GM12878 (cell line): ENCODE measurements at places on chromosomes 2 and 18. TPM values are rescaled to one million over a fixed set of nuclear protein-coding genes. Genes with fewer than 3 reads are reported as not detected.

GRCh38 chr2:1990724-1991123 lies 246.4 kb upstream of the PXDN start:
- H3K4me3 ChIP-seq = no peak overlapping the region
- H3K36me3 ChIP-seq = no peaks in the 10 kb centered on the region
- DNase-seq = no peak
- no peak overlapping the region for H3K27ac ChIP-seq
- no peaks in the 10 kb centered on the region for H3K4me1 ChIP-seq
- no peaks in the 10 kb centered on the region for H3K27me3 ChIP-seq

GRCh38 chr2:1862608-1863280 lies 118.4 kb upstream of the PXDN start:
- no peak overlapping the region for H3K27ac ChIP-seq
- DNase-seq = no peak
- H3K4me3 ChIP-seq = no peak overlapping the region
- no peaks in the 10 kb centered on the region for H3K4me1 ChIP-seq

DNA sequence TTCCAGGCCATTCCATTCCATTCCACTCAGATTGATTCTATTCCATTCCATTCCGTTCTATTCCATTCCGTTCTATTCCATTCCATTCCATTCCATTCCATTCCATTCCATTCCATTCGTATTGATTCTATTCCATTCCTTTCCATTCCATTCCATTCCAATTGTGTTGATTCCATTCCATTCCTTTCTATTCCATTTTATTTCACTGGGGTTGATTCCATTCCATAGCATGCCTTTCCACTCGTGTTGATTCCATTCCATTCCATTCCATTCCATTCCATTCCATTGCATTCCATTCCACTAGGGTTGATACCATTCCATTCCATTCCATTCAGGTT lies 1142.3 kb downstream of the RPIA start:
- no peak overlapping the region for H3K27ac ChIP-seq
- H3K4me3 ChIP-seq = no peak overlapping the region
- no peaks in the 10 kb centered on the region for H3K27me3 ChIP-seq
- no peak for DNase-seq
- H3K4me1 ChIP-seq = no peaks in the 10 kb centered on the region

- no peak for DNase-seq
- no peaks in the 10 kb centered on the region for H3K27me3 ChIP-seq
- H3K4me3 ChIP-seq = no peak overlapping the region
- no peaks in the 10 kb centered on the region for H3K4me1 ChIP-seq
- H3K27ac ChIP-seq = no peak overlapping the region
Observed at GRCh38 chr18:26804519-26804918, 61.0 kb downstream of the AQP4 start.

DNA sequence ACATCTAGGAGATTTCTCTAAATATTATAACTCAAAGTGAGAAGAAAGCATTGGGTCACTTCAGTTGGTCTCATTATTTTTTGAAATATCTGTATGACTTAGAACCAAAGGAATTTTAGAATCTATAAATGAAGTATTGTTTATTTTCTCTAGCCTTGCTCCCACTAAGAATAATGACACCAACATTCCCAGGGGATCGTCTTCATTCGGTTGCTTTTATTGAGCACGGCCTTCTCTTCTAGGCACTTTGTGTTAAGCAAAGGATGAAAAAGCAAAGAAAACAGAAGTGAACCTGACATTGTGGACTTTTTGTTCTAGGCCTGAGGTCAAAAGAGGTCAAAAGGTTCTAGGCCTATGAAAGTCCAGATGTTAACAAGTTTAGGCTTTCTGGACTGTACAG lies 231.9 kb downstream of the GALR1 start:
- H3K27me3 ChIP-seq = no peaks in the 10 kb centered on the region
- no peak overlapping the region for H3K4me3 ChIP-seq

DNA sequence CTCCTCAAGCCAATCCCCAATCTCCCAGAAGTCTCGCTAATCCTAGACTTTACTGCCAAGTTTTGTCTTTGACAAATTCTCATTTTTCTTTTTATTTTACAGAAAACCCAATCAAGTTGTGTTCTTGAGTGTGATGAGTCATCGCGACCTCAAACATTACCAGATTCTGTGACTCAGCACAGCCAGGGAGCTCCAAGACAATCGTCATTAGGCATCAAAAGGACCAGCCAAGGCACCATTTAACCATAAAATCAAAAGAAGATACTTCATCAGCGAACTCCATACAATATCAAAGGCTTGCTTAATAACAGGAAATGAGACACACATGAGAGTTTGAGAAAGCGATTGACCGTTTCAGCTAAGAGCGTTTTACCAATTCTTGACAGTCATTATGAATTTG lies 146.2 kb upstream of the AGAP1 start:
- no peaks in the 10 kb centered on the region for H3K27me3 ChIP-seq
- no peaks in the 10 kb centered on the region for H3K36me3 ChIP-seq
- no peak overlapping the region for H3K27ac ChIP-seq
- no peak overlapping the region for H3K4me3 ChIP-seq

CIAO1 gene
- 51.1 and 57.5 TPM in 2 replicates for total RNA-seq
